Stimulated activated CD8-positive, alpha-beta memory T cell treated with anti-CD3 and anti-CD28 coated beads, Interleukin-15, amount 100 ng/mL, for 24 hours (primary cell): ENCODE measurements at places on chromosomes 11 and 22.

DNA sequence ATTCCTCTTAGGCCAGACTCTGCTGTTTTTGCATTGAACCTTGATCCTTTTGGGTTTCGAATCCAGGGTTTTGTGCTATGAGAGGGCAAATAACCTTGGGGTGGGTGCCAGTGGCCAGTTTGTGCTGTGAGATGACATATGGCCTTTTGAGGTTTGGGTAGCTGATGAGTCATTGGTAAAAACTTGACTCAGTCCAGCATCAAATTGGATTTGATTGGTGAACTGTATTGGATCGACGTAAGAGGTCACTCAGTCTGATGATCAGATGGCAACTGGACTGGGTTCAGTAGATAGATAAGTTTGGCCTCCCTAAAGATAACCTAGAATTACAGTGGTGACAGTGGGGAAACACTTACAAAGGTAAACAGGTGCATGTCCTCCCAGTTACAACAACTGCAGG, 41.0 kb upstream of the XKR3 start:
- no peak for DNase-seq

DNA sequence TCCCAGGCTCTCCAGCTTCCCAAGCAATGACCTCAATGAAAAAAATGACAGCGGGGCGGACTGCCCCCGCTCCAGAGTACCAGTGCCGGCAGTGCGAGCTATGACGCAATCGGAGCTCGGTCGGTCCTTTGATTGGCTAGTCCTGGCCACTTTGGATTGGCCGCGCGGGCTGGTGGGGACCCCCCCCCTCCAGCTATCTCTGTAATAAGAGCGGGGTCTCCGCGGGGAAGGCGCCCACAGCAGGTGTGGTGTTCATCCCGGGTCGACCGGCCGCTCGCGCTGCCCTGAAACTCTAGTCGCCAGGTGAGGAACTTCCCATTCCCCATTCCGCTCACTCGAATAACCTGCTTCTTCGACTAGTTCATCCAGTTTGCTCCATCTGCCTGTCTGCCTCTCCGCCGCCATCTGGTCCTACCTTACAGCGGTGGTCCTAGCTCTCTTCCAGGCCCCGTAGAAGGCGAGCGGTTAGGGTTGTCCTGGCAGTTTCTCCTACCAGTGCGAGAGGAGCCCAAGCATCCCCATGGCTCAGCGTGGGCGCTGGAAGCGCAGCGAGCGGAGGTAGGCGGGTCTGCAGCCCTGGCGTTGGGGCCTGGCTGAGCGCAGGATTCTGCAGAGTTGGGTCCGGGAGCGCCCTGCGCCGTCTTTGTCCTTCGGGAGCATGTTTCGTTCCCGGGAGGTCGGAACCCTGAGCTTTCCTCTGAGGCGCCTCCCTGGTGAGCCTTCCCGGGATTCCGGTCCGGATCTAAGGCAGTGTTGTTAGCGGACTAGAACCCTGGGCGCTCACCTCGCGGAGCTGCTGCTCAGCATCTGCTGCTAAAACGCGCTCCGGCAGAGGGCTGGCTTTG, at the start of gene CALCB:
Gene CALCB, plus strand, starts transcription at position 233 of the 845 bp plus-strand sequence. CDS start 1,126 bp downstream, outside the sequence.
- no peak for DNase-seq

DNA sequence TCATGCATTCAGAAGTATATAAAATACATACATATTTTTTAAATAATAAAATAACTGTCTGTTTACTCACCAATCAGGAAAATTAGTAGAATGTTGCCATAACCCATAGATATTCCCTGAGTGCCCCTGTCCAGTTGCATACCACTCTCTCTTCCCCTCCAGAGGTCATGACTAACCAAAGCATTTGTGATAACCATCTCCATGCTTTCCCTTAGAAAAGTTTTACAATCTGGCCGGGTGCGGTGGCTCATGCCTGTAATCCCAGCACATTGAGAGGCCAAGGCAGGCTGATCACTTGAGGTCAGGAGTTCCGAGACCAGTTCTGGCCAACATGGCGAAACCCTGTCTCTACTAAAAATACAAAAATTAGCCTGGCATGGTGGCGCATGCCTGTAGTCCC, 33.2 kb upstream of the LDHA start:
- DNase-seq, result no peak

GRCh38 chr11:11313426-11313825, 39.6 kb downstream of the CSNK2A3 start:
- no peak for DNase-seq

DNA sequence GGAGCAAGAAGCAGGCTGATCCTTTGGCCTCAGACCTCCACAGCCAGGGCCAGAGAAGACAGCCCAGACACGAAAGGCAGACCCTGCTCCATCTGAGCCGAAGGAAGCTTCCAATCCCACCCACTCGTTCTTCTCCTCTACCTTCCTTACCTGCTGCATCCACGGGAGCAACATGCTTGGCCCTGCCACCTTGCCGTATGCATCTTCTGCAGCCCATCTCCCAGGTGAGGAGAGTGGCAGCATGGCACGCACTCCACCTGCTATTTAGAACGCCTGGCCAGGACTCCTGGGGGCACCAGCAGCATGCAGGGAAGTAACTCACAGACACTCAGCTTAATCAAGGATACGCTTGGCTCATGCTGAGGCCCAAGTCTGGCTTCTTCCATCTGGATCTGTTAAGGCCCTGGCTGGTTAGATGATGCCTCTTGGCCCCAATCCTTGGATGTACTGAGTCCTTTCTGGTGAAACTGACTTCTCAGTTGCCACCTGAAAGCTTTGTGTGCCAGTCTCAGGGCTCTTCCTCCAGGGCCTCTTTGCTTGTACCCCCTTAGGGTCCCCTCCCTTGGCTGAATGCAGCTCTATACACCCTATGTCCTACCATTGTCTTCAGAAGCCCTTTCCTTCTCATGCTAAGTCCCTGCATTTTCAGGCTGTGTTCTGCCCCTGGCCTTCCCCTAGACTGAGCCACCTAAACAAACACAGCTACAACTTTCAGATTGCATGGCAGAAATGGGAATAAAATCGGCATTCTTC, 604.9 kb downstream of the BUD13 start:
- DNase-seq, result no peak
